ENCODE measurements at places on chromosomes 7 and 10.

DNA sequence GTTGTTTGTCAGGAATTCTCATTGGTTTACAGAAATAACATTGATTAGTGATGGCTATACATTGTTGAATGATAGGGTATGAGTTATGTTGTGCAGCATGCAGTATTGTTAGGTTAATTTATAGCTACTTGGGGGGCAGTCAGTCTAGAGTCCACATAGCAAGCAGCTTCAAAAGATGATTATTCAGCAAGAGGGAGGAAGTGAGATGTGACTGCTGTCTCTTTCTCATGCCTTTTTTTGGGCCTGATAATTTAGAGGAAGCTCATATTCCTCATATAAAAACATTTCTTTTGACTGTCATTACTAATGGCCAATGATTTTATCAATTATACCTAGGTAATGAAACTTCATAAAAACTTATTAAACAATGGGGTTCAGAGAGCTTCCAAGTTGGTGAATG is 3.4 kb upstream of the TBRG4 start:
- DNase-seq: no peak

DNA sequence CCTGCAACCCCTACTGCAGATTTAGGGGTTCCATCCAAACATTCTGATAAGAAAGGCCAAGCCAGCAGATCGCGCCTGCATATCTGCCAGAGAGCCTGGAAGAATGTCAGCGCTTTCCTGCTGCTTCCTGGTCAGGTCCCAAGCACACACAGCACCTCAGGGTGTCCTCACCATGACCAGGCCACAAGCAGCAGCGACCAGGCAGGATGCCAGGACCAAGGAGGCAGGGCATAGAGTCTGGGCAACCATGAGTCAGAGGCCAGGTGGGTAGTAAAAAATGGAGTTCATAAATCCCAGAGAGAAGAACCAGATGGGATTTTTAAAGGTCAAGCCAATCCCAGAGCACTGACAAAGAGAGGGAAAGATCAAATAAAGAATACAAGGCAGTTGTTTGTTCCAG is 5.5 kb upstream of the FAM131B start:
- DNase-seq: no peak

GRCh38 chr7:73869011-73869798 is 8.2 kb downstream of the TMEM270 start:
- DNase-seq: no peak

GRCh38 chr10:27100813-27101347 is 586 bp upstream of the ANKRD26 start:
- no peak for DNase-seq

GRCh38 chr10:131280101-131280500 is 31.4 kb downstream of the TCERG1L start:
- no peak for DNase-seq

- peak; percentile 48 for DNase-seq
Measured at GRCh38 chr10:110067960-110068770, 60.4 kb downstream of the ADD3 start.

DNA sequence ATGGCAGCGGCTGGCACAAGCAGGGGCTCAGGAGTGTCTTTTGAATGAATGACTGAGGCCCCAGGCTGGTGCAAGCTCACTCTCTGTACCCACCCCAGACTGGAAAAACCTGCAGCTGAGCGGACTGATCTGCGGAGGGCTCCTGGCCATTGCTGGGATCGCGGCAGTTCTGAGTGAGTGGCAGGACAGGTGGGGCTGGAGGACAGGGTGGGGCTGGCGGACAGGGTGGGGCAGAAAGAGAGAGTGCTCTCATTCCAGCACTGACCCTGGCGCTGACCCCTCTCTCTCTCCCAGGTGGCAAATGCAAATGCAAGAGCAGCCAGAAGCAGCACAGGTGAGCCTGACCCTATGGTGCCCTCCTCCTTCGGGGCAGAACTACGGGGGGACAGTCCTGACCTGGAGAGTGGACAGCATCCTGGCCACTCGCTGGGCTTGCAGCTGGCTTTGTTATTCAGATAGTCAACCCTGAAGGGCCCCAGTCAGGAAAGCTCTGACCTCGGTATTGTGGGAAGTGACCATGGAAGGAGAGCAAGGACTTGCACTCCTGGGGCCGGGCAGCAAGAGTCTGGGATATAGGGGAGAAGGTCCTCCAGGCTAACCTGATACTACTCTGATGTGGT is 4.1 kb downstream of the FXYD4 start:
- DNase-seq: no peak

GRCh38 chr10:124425227-124425962 is 6.7 kb upstream of the OAT start:
- no peak for DNase-seq

- no peak for DNase-seq
Measured at GRCh38 chr10:29048506-29048905, 240.4 kb upstream of the LYZL1 start.

DNA sequence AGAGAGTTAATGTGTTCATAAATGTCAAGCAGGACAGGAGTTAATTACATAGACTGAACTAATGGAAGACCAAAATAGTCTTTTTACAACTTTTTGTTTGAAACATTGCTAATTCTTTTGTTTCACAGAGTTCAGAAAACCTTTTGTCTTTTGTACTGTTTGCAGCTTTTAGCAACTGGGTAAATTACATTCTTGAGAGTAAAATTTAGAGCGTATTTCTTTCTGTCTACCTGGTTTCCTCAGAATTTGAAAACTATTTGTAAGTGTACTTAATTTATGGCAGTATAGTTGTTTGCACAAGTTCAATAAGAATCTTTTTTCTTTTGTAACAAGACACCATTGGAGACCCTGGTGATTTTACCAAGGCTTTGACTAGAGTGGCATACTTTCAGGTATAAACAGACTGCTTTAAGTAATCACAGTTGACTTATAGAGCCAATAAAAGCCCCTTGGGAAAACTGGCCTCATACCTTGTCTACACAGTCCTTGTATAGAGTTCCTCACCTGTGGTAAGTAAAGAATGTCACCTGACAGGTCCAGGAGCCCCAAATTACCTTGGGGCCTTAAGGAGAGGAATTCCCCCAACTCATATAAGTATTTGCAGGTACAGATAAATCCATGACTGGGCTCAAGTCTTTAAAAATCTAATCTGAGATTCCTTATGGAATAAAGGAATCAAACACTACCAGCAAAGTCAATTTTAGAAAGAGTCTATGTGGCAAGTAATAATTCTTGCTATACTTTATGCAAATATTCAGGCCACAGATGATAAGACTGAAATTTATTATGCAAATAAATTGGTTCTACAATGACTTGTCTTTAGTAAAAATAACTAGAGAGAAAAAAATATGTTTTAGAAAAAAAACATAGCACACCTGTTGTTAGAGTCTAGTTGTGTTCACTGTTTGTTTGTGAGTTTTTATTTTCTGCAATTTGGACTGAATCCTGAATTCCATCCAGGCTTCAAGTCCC is 23.6 kb upstream of the CREB3L2 start:
- DNase-seq: no peak

DNA sequence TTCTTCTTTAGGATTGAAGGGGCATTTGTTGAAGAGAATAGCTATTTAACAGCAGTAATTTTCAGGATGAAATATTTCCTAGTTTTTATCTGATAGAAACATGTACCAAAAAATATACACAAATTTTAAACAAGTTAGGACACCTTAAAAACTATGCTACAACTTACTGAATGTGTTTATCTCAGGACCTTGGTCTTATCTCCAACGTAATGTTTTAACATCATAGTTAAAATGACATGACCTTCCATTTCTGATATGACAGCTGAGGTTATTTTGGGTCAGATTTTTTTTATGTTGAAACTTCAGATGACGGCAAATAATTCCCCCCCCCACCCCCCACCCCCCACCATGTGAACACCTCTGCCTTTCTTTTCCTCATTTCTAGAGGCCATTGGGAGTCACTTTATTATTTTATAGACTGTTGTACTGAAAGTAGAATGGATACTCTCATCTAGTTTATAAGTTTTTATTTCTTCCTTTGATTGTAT is 8.0 kb downstream of the MRLN start:
- DNase-seq: no peak

GRCh38 chr10:71218046-71218650 is 5.8 kb downstream of the UNC5B start:
- peak; percentile 65 for DNase-seq

All from left ventricle myocardium superior (tissue), 1 donor.